GM23248 (cell line): ENCODE measurements at places on chromosomes 3 and 15. TPM values are rescaled to one million over a fixed set of nuclear protein-coding genes. Genes with fewer than 3 reads are reported as not detected.

GRCh38 chr15:45429941-45430792, 51.8 kb upstream of the GATM start:
- peak; percentile 59 for DNase-seq

Gene ALAS1
- polyA plus RNA-seq, result 30.4 and 31.0 TPM in 2 replicates

Gene SLC12A1
- not detected in 2 replicates for polyA plus RNA-seq

- DNase-seq, result no peak
Observed at GRCh38 chr3:127679534-127680145, 6.9 kb downstream of the ABTB1 start.

- DNase-seq, result no peak
Observed at GRCh38 chr15:99053380-99054024, 45.9 kb upstream of the PGPEP1L start.

DNA sequence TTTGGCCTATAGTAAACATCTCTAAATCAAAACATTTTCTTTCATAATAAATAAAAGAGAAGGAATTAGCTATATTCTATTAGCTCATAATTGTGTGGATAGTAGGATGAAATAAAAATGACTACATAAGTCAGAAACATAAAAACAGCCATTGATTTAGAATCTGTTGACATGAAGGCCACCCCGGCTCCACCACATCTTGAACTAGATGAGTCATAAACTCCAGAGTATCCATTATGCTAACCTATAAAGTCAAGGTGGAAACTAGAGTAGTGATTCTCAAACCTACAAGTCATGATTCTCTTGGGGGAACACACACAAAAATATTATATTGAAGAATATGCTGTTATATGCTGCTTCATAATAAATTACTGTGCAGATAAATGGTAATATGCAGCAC, 831.0 kb downstream of the TUSC7 start:
- peak; percentile 26 for DNase-seq

GRCh38 chr3:182028081-182028480, 316.4 kb downstream of the SOX2 start:
- DNase-seq, result no peak

Gene IVD
- 49.6 and 50.1 TPM in 2 replicates for polyA plus RNA-seq

Gene CCDC54
- 0.16 and 0.52 TPM in 2 replicates for polyA plus RNA-seq

DNA sequence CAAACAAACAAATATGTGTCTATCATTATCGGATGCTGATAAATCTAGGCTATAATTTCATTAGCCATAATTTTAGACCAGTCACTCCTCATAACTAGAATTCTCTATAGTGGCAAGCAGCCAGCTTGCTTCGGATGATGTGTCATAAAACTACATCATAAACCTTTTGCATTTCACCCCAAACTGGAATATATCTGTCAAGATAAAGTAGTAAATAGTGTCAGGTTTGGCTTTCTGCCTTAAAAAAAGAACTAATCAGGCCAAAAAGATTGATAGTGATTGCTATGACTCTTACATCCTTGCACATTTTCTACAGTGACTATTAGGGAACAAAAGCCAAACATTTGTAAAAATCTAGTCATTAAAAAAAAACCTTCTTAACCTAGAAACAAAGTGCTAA, 51.0 kb downstream of the DPPA2 start:
- DNase-seq, result peak; percentile 2

DNA sequence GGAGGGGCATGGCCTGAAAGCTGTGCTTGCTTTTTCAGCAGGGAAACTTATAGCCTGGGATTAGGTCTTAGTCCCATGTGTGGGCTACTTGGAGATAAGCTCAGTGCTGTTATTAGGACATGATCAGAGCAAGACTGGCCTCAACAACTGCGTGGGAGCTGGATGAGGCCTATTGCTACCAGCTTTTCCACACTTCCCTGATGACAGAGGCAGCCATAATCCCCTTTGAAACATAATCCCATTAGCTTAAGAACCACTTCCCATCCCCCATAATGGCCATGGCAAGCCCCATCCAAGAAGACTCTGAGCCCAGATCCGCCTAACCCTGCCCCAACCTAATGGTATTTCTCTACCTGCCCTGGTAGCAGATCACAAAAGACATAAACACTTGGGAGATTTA, 26.6 kb upstream of the GK5 start:
- DNase-seq, result no peak

DNA sequence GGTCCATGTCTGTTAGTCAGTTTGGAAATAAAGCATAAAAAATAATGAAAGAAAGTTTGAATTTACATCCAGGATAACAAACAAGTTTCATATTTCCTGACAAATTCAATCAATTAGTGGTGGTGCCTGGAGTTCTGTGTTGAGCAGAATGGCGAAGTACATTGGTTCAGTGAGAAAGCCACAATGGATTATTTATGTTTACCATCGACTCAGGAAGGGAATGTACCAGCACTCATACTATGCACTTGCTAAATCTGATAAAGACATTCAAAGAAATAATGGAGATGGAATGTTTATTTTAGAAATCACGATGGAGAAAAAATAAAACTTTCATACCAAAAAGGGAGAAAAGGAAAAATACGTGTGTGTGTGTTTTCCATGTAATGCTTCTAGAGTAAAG, 45.3 kb upstream of the MME start:
- DNase-seq, result no peak

DNA sequence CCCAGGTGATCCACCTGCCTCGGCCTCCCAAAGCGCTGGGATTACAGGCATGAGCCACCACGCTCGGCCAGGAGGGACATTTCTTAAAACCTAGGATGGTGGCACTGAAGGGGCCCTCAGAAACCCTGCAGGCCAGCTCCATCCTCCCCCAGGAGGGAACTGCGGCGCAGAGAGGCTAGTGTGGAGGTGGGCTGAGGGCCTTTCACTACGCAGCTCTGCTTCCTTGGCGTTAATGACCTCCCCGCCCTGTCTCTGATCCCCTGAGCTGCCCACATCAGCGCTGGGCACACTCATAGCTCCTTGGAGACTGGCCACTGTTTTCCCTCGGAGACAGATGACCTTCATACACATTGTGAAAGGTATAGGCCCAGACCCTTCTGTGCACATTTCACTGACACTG, 46.2 kb upstream of the MAGEF1 start:
- no peak for DNase-seq
